ENCODE measurements at places on chromosomes 7 and 10.

- no peak for DNase-seq
Measured at GRCh38 chr7:73715648-73716317, 3.7 kb downstream of the STX1A start.

DNA sequence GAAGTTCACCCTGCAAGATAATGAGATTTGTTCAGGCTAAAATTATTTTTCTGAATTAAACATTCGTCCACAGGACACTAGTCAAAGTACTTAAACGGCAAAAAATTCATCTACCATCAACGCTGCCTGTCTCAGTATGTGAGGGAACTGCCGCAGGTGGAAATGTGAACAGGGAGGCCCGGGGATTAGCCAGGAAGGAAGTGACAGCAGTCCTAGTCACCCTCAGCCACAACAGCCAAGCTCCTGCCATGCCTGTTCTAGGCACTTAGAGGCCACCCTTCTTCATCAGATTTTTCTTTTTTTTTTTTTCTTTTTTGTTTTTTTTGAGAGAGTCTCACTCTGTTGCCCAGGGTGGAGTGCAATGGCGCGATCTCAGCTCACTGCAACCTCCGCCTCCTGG, 9.4 kb downstream of the NUDT5 start:
- DNase-seq = no peak

DNA sequence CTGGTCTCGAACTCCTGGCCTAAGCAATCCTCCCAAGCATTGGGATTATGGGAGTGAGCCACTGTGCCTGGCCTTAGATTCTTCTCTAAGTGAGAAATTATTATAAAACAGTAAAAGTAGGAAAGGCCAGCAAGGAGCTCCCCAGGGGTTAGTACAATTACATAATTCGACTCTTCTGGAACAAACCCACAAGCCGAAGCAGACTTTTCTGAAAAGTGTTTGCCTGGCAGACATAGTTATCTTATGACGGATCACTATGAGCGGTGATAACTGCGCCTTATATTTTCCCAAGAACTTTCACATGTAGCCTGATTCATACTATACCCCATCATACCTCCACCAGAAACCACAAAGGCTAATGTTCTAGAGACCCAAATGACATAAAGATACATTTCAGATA, 30.2 kb upstream of the SH3PXD2A start:
- DNase-seq = no peak

- no peak for DNase-seq
Measured at GRCh38 chr7:91034459-91035368, 229.5 kb upstream of the FZD1 start.

- DNase-seq = no peak
Measured at GRCh38 chr7:96308950-96309263, 13.0 kb downstream of the SLC25A13 start.

DNA sequence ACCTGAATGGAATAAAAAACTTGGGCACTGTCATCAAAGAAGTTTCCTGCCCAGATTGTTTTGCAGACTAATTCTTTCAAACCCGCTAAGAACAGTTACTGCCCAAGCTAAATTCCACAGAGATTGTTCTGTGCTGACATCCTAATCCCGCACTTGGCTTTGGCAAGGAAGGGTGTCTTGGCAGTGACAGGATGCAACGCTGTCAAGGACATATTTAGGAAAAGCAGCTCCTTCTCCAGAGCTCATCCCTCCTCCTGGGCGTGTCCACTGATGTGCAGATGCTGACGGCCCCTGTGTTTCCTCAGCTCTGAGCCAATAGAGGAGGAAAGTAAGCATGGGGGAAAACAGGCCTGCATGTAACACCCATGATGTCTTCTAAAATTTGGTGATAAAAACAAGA, 74.2 kb downstream of the EEPD1 start:
- DNase-seq = no peak

GRCh38 chr10:118259288-118259906, 82.7 kb downstream of the FAM204A start:
- no peak for DNase-seq

DNA sequence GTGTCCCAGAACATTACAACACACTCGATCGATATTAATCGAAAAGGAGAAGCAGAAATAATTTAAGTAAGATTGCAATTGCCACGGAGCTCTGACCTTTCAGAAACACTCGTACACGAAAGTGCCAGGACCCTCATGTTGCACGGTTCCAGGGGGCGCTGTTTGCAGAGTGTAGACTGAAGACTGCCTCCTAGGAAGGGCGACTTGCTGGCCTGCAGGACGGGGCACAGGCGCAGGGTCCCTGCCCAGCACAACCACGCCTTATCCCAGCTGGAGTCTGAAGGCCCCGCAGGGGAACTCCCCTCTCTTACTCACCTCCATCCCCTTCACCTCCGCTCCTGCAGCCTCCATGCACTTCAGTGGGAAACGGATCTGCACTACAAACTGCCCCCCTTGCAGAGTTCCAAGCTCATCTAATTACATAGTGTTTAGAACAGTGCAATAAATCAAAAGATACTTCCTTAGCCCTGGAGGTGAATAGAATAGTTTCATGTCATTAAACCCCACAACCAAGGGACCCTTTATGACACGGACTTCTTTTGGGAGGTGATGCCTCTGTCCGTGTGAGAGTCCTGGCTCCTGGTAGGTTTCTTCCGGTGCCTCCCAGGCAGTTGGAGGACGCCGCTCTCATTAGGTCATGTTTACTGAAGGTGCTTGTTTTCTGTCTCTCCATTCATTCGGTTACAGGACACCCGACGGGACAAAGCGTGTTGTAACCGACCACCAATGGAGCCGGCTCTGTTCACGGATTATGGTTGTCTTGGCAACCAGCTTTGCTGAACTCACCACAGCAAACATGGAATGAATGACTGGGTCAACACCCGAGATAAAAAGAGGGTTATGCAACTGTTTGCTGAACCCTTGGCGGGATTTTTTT, 262.2 kb downstream of the BAMBI start:
- DNase-seq = no peak

GRCh38 chr7:45872116-45873034, 507 bp downstream of the CCDC201 start:
- no peak for DNase-seq

GRCh38 chr7:47407821-47408674, 173.9 kb downstream of the TNS3 start:
- no peak for DNase-seq

- no peak for DNase-seq
Measured at GRCh38 chr10:682931-683447, 6.5 kb downstream of the DIP2C start.

DNA sequence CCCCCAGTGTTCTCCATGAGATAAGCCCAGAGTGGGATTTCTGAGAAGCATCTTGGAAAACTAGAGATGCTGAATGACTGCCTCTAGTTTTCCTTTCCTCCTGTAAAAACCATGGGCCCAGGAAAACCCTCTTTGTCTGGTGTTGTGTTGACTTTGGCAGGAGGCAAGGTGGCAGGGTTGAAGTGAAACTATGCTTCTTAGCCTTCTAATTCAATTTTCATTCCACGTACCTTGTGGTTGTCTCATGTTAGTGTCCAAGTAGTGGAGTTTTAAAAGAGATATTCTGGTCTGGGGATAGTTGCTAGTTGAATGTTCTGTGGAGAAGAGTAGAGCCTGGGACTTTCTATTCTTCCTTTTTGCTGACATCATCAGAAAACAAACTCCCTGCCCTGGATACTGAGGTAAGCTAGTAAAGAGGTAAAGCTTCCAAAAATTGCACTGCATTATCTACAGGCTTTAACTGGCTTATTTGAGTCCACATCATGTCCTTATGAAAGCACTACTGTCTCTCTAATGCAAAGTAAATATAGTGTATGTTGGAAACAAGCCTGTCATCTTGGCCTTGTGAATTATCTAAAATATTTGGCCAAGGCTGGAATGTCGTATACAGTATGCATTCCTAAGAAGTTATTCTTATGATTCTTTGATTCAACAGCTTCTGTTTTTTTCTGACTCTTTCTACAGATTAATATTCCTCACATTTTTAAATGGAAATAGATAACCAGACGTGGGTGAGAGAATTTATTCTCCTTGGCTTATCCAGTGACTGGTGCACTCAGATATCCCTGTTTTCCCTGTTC, at the start of gene OR2F2:
OR2F2 (plus strand) TSS at position 708 of the 800 bp plus-strand sequence; CDS start at position 708, 0 bp downstream.
- no peak for DNase-seq

GRCh38 chr7:80968606-80969005, 49.8 kb upstream of the SEMA3C start:
- DNase-seq = no peak

DNA sequence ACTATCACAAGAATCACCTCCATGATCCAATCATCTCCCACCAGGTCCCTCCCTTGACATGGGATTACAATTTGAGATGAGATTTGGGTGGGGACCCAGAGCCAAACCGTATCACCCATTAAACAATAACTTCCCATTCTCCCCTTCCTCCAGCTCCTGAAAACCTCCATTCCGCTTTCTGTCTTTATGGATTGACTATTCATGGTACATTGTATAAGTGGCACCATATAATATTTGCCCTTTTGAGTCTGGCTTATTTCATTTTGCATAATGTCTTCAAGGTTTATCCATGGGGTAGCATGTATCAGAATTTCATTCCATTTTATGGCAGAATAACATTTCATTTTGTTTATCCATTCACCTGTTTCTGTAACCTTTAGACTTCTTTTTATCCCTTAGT, 39.2 kb upstream of the GARS1 start:
- DNase-seq = no peak

Data from CD8-positive, alpha-beta memory T cell (primary cell).